Stimulated activated CD8-positive, alpha-beta memory T cell treated with anti-CD3 and anti-CD28 coated beads, Interleukin-7, amount 100 ng/mL, for 1 hour (primary cell): ENCODE measurements at places on chromosomes 6 and 20.

DNA sequence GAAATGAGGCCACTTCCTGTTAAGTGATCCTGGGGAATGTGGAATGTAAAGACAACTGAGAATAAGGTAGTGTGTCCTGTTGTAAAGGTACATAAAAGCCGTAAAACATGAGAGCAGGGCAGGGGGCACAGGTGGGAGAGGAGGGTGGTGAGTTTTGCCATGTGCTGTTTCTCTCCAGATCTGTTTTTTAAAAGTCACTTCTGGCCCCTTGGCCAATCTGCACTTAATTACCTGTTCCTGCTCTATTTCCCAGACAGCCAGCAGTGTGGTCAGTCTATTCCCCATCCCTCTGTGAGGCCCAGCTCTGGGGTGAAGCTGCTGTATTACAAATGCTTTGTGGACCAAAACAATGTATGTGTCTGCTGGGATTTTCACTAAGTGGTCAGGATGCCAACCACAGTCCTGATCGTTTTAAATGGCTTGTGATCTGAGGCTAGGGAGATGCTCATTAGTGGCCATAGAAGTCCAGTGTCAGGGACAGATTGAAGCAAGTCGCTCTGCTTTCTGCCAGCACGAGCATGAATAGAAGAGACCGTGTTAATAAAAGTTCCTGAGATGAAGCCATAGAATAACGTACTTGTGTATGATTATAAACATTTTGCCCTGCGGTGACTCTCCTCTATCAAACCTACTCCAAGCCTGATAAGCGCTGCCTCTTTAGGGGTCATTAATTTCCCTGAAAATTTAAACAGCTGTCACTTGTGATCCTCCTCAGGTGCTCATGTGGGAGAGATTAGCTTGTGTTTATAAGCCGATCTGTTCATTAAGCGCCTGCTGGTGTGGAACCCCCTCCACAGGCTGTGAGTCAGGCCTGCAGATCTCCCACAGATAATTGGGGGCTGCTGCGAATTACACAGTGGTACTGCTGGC lies 111.8 kb upstream of the CENPW start:
- DNase-seq, result no peak

- no peak for DNase-seq
These were observed 10.3 kb upstream of the R3HDML start for GRCh38 chr20:44326391-44327159.

DNA sequence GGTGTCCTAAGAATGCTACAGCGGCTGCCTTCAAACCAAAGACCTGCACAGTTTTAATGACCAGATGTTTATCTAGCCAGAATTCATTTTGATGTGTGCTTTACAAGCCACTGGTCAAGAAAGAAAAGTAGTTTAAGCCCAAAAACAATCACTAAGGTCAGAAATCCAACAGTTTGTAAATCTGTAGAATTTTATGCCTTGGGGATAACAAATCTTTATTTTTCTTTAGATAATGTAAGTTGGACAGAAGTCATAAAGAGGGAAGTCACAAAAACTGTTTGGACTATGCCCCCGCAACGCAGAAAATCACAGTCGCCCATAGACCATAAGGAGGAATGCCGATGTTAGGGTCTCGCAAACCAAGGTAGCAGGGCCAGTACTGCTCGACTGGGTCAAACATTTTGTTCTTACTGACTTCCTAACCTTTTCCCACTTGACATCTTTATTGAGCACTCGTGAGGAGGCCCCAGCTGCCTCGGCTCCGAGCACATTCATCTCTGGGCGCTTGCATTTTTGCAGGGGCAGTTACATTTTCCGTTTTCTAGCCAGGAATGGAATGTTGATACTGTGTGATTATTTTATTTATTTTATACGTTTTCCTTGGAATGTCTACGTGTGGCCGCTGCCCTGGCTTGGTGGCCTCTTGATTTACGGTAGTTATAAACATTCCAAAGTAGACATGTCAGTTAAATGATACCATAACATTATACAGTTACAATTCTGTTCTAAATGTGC lies 56.7 kb upstream of the APCDD1L start:
- no peak for DNase-seq

DNA sequence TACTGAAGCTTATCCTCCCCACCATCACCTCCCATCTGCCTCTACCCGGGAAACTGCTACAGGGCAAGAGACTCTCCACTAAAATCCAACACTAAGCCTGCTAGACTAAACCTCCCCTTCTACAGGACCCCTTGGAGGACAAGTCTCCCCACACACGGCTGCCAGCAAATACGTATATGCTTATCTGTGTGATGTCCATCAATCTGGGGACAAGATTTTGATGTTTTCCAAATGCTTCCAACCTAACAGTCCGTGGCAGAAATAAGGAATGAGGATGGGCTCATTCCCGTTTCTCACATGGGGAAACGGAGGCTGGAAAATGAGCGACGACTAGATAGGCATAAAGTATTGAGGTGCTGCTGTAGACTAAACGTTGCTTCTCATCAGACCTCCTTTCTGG lies 1.8 kb downstream of the KCNK5 start:
- no peak for DNase-seq

GRCh38 chr20:23533161-23533560 lies 35.1 kb downstream of the CST9L start:
- no peak for DNase-seq

DNA sequence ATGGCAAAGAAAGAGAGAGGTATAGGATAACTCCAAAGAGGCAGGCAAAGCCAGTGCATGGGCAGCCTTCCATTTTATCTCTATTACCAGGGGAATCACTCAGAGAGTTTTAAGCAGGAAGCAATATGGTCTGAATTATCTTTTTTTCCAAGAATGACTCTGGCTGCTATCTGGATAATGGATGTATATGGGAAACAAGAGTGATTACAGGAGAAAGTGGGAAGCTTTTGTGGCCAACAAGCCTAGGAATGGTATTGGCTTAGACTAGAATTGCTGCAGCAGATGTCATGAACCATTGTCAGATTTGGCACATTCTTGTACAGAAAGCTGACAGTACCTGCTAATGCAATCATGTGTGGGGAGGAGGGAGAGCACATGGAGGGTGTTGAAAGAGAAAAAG lies 73.0 kb upstream of the BTBD3 start:
- no peak for DNase-seq

DNA sequence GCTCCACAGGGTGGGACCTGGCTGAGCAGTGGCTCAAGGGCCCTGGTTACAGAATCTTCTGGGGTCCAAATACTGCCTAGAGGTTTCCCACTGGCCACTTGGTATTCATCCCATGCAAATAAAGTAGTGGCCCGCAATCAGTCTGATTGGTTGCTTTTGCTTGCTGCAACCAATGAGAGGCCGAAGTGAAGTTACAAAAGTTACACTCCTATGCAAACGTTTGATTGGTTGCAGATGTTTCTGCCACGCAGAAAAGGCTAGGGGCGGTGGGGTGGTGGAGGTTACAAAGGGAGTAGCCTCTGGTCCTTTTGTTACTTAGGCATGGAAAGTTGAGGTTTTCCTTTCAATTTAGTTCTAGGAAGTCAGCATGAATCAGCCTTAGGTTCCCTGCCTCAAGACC lies 3.6 kb upstream of the NHLRC1 start:
- DNase-seq, result no peak

GRCh38 chr6:82095091-82095490 lies 152.5 kb downstream of the IBTK start:
- no peak for DNase-seq

DNA sequence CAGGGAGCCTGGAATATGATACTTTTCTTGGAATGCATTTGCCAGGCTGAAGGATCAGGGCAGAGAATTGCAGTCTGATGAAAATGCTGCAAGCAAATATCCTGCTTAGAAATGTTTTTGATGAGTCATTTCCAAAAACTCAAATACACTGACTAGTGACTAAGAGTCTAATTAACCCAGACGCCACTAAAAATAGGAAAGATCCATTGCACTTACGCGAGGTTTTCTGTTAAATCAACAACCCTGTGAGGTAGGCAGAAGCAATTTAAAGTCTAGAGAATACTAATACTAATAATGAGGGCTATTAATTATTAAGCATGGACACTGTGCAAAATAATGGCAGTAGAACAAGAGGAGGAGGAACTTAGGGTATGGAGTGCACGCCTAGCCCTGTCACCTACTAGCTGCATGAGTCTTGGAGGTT lies 130.1 kb upstream of the DOK5 start:
- DNase-seq, result no peak

DNA sequence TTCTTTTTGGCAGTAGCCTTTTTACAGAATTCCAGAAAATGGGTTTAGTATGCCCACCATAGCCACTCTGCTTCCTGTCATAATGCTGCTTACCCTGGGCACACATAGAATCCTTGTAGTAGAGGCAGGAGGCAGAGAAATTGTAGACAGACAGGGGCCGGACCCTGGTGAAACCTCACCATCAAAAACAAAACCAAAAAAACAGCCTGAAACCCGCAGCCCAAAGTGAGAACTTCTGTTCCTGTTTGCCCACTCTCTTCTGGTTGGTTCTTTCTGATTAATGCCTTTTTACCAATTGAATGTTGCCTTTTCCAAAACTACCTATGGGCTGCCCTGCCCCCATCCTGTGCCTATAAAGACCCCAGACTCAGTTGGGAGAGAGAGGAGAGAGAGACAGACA lies 188.2 kb downstream of the CDKAL1 start:
- no peak for DNase-seq

GRCh38 chr20:42949950-42950349 lies 239.8 kb downstream of the PTPRT start:
- DNase-seq, result no peak

DNA sequence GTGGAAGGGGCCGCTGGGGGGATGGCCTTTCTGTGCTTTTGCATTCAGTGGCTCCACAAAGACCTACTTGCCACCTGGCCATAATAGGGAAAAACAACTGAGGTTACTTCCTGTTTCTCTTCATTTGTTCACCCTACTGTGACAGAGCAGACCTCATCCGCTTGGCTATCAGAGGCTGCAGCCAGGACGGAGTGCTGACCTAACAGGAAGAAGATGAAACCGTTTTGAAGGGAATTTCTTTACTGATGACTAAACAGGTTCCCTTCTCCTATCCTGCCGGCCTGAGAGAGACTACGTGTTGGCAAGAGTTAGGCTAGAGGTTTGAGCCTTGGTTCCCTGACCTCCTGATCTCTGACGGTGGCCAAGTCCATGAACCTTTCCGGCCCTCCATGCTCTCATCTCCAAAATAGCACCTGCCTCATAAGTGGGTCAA lies 21.3 kb downstream of the PRR18 start:
- no peak for DNase-seq

DNA sequence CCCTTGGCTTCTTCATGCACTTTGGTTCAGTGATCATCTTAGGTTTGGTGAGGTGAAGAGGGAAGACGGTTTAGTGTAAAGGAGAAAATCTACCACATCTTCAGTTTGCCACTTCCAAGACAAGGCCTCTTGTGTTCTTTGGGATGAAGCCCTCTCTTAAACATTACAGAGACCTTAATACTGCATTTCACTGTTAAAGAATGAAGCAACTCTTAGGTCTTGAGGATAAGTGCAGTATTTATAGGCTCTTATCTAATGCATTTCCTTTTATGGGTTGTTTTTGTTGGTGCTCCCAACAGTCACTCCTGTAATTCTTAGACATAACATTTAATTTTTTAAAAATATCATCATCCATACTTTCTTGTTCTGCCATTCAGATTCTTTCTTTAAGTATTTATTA lies 139.9 kb upstream of the LAMP5 start:
- no peak for DNase-seq

DNA sequence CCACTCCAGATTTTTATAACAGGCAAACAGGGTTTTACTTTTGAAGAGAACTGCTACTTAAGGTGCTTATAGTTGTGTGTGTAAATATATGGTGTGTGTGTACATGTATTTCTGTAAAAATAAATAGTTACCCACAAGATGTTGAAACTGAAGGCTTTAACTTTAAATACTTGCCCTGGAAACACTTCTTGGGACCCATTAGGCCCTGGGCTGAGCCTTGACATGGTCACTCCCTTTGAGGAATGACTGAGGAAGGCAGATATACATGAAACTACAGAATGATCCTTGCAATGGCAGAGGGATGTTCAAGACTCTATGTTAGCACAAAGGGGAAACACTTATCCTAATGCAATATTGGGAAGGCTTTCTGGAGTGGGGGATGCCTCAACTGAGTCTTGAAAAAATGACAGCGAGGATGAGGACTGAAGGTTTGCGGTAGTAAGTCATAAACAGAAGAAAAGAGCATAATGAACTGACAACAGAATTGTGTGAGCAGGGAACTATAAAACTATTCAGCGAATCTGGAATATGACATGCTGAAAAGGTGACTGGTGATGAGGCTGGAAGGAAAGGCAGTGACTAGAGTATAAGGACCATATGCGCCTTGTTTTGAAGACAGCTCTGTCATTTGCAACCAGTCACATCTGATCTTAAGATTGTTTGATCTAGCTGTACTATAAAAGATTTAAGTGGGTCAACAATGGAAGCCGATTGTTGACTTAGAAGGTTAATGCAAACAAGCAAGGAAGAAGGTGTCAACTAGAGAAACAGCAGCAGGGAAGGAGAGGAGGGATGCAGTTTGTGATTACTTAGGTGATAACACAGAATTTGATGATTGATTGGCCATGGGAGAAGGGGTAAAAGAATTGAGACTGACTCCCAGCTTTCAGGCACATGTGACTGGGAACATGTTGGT lies 64.4 kb upstream of the COL21A1 start:
- DNase-seq, result no peak

- no peak for DNase-seq
These were observed 650 bp upstream of the CASP8AP2 start for GRCh38 chr6:89828988-89829471.

- DNase-seq, result no peak
These were observed 31.2 kb downstream of the PLAGL1 start for GRCh38 chr6:143976806-143977349.
